ENCODE measurements at places on chromosomes 5 and 9.

DNA sequence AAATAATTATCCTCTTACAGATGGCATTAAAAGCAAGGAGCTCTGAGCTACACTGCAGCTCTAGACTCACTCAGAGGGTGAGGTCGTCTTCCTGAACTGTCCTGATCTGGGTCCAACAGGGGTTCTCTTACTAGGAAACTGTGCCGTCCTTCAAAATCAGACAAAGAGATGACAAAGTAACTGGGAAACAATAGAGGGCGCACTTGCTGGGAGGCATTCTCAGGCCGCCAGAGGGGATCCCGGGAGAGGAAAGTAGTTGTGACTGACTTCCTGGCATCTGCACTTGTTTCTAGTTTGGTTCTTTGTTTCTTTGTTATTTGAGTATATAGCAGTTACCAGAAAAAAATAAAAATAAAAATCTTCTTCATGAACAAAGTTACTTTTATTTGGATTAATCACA, 142.9 kb upstream of the MSX2 start:
- DNase-seq = peak; percentile 4

GRCh38 chr5:168291342-168291963, at the start of gene WWC1:
TSS of gene WWC1 (plus strand) at chr5:168291645. CDS start at chr5:168292153, 508 bp downstream.
- DNase-seq = peak; percentile 36

GRCh38 chr9:117409321-117409720, 5.5 kb downstream of the ASTN2 start:
- DNase-seq = no peak

GRCh38 chr5:147901599-147902039, 4.7 kb downstream of the C5orf46 start:
- DNase-seq = no peak

- DNase-seq = no peak
These were observed 376.5 kb upstream of the IRX1 start for GRCh38 chr5:3218916-3219650.

DNA sequence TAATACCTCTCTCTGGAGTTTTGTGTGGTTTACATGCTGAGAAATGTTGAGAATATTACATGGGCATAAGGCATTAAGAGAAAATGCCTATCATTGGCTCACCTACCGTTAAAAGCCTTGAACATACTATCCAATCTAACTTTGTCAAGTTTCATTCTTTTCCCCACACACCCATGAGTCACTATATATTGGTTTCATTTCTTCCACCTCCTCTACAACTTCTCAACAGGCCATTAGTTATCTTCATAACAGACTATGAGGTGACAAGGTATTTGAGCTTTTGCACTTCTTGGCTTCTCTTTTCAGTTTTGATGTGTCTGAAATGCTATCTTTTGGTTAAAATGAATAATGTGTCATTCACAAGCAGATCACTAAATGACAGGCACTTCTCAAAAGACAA, 288.0 kb downstream of the KCNN2 start:
- DNase-seq = no peak

DNA sequence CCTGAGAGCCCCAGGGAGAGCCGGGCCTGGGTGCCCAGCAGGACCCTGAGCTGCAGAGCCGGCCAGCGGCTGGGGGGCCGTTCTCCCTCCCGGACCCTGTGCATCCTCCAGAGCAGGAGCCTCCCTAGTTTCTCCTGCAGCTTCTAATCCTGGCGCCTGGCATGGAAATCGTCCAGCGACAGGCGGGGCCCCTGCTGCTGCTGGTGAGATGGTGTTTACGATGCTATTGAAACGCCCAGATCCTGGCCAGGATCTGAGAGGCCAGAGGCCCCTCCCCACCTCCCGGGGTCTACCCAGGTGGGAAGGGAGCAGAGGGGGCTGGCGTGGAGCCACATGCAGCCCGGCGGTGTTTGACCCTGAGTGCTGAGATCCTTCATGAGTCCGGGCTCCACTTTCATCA, 38.2 kb upstream of the CEP72 start:
- no peak for DNase-seq

GRCh38 chr5:73792687-73793320, 166.8 kb downstream of the ARHGEF28 start:
- DNase-seq = peak; percentile 80

GRCh38 chr5:88691230-88691582, 191.8 kb downstream of the MEF2C start:
- no peak for DNase-seq

DNA sequence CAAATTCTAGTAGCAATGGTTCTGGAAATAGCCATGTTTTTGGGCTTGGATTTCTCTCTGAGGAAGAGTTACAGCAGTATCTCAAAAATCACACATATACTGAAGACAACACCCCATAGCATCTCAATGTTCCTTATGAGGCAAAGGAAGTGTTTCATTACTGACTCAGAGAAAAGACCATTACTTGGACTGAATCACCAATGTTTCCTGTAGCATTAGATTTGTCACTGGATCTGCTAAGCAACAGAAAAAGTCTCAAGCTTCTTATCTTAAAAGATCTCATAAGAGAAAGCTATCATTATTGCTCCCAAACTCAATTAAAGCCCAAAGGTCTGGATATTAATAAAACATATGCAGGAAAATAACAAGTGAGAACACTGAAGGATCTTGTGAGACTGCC, 272.4 kb downstream of the ADAMTS6 start:
- no peak for DNase-seq

- no peak for DNase-seq
These were observed 293.2 kb upstream of the WWC1 start for GRCh38 chr5:167998148-167998767.

GRCh38 chr5:179120951-179121666, 60.9 kb downstream of the ZNF354C start:
- DNase-seq = no peak

DNA sequence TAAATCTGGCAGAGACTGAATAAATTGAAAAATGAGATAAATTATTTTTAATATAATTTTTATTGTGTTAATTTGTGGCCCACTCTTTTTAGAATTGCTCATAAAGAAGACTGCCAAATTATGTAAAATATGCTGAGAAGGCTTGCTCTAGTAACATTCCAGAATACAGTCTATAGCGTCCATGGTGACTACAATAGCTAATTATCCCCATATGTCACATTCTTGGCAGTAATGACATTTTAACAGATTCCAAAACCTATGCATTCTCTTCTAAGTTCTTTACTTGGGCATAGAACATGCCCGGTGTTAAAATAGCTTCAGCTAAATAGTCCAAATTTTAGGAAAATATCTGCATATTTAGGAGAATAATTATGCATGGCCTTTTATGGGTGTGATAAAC, 697.0 kb upstream of the SEMA6A start:
- DNase-seq = no peak

DNA sequence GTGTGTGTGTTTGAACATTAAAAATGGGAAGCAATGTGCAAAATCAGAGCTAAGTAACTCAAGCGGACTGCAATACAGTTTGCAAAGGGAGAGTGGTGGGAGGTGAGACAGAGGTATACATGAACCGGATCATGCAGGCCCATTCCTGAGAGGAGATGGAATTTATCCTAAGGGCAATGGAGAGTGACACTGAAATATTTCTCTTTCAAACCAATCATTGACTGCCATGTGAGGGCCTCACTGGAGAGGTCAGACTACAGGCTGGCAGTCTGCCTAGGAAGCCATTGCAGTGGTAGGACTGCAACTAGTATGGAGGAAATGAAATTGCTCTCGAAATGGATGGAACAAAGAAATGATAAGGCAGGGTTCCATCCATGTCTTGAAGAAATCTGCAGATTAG, 34.8 kb downstream of the TNFSF15 start:
- DNase-seq = no peak

DNA sequence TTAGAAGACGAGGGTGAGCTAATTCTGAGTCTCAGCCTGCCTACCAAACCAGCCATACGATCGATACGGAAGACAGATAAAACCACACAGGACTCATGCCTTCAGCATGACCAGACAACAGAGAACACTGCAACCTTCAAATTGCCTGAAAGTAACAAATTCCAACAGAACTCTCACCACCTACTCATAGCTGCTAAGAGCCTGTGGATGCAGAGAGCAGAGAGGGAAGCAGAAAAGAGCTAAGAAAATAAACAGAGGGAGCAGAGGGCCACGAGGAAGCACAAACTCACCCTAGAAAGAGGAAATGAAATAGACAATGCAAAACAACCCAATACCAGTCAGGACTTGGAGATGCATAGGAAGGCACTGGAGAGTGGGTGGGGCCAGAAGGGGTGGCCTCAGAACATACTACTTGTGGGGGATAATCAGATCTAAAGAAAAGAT, 86.7 kb upstream of the TAS2R1 start:
- no peak for DNase-seq

DNA sequence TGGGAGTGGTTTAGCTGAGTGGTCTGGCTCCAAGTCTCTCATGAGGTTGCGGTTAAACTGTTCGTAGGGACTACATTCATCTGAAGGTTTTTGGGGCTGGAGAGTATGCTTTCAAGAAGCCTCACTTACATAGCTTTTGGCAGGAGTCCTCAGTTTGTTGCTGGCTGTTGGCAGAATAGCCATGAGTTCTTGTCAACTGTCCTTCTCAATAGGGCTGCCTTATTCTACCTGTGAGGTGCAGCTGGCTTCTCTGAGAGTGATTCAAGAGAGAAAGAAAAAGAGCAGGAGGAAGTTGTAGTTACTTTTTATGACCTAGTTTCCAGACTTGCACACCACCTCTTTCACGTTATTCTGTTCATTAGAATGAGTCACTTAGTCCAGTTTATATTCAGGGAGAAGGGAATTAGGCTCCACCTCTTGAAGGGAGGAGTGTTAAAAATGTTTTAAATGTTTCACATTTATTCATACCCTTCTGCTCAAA, 33.2 kb downstream of the YTHDC2 start:
- no peak for DNase-seq

- DNase-seq = no peak
These were observed 85.8 kb upstream of the IL6ST start for GRCh38 chr5:56080375-56081052.

GRCh38 chr9:33820231-33820745, 3.3 kb downstream of the UBE2R2 start:
- DNase-seq = no peak

DNA sequence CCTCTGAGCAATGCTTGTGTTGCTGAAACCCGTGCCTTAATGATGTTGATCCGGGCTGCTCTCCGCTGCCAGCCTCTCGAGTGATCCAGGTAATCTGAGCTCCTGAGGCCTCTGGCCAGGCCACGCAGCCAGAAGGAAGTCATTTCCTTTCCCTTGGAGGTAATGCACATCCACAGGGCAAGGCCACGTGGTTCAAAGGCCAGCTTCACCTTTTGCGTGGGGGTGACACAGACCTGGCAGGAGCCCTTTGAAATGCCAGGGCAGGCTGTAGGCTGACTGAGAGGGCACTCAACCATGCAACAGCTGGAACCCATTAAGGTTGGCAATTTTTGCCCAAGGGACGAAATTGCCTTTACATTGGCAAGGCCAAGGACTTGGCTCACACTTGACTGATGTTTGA, 80.4 kb downstream of the LIX1 start:
- DNase-seq = no peak

DNA sequence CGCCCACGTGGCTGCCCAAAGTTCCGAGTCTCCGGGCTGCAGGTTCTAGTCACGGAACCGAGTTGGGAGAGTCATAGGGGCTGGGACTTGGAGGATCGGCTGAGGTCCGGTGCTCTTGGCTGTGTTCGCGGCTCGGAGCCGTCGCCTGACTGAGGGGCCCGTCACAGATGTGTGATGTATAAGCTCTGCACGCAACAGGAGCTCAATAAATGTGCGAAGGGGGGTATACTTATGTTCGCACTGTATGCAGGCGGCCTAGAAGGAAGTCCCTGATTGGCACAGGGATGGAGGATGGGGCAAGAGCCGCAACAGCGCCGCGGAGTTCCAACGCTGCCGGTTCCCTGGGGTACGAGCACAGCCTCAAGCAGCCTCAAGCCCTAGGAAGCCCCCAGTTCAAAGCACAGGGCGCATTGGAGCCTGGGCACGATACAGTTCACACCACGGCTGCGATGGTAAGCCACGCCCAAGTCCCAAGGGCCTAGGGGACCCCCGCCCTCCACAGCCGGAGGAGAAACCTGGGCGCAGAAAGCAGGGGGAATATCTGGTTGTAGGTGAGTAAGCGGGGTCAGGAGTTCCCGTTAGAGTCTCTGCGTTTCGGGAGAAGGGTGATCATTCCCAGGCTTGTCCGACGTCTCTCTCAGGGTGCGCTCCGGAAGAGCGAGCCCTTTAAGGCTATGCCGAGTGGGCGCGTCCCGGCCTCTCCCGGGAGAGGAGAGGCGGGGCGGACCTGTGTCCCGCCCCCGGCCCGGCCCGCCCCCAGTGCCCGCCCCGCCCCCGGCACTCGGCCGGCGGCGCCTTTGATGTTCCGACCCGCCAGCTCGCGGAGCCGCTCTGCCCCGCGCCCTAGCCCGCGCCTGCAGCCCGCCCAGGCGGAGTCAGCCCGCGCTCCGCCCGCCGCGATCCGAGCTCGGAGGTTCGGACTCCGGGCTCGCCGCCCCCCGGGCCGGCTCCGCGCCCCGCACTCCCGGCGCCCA, at the start of gene TCF7:
TCF7 (plus strand) TSS at position 780 of the 974 bp plus-strand sequence. CDS start 226 bp downstream, outside the sequence.
- DNase-seq = peak; percentile 85

DNA sequence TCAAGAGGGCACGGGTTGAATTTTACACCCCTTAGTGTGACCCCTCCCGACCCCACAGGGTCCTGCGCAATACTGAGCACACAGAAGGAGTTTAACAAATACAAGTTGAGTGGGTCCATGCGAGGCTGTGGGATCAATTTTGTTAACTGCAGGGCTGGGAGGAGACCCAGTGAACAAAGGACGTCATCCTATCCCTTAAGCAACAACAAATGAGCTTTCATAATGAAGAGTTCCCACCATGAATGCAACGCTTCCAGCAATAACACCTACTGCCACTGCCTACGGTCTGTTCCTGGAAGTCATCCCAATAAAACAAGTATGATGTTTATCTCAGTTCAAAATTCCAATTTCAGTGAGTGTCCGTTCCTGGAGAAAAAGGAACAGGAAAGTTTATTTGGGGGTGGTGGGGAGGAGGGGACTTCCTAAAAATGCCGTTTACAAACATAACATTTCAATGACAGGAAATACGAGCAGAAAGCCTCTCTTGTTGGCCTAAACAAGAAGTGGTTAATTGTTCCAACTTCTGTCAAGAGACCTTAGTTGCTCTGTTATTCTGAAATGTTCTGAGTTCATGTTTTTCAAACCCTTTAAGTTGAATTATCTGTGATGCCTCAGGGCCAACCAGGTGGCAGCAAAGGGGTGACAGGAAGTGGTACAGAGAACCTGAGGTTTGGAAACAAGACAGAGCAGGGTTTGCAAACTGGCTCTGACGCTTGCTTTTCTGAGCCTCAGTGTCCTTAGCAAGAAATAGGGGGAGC, 65.8 kb upstream of the PLPP6 start:
- DNase-seq = peak; percentile 8

- DNase-seq = no peak
These were observed 369.6 kb downstream of the CYLC2 start for GRCh38 chr9:103364753-103365152.

All from suppressor macrophage treated with lipopolysaccharide for 4 hours (primary cell).